CD4-positive, alpha-beta T cell treated with Interleukin-15 for 4 hours (primary cell): ENCODE measurements at places on chromosomes 7 and 10.

- DNase-seq: no peak
Observed at GRCh38 chr10:7984896-7985295, 69.6 kb upstream of the GATA3 start.

DNA sequence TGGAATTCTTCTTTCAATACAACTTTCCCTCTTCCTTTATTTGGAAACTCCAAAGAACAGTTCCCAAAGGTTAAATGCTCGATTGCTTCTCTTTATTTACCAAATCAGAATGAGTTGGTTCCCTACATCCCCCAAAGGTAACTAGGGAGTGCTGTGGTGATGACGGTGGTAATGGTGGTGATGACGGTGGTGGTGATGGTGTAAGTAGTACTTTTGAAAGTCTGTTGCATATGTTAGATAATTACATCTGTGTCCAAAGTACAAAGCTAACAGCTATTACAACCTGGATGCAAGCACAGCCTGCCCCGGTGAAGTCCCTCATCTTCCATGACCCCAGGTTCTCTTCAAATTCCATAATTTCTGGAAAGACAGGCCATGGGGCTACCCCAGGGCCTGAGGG lies 115.1 kb downstream of the TNS3 start:
- no peak for DNase-seq

DNA sequence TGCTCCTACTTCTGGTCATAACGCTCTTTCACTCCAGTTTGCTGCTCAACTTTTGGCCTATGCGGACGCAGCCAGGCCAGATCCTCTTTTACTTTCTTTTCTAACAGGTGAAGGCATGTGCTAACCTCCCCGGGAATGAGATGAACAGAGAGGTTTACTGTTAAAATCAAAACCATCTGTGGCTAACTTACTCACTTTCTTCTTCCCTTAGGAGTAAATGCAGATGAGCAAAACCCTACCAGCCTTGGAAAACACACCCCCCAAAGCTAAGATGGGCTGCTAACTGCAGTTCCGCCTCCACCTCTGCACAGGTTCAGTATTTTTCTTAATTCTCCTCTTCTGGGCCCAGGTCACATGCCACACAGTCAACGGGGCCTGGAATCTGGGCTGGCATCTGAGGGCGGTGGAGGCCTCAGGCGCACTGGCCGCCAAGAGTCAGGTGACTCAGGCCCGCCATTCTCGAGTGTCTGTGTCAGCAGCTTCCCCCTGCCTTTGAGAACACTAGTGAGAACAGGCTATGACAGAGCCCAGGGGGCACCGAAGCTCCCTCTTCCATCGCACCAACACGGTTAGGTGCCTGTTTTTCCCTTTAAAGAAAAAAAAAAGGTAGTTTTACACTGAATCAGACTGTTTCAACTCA lies 11.1 kb downstream of the FAM53B start:
- DNase-seq: peak; percentile 64

DNA sequence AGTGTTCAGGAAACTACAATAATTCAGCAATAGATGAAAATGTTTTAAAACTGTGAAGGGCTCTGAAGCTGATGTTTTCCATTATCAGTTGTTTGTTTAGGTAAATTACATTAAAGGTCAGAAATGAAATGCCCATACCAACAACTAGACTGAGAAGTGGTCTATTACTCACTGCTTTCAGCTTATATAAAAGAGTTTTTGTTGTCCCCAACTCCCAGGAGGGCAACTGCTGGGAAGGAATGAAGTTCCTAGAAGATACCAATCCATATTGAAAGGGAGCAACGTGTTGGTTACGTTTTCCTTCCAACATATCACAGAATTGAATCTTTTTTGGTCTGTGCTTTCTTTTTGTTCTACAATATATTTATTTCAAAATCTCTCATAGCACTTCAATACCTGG lies 330.6 kb upstream of the LRRN3 start:
- DNase-seq: no peak

DNA sequence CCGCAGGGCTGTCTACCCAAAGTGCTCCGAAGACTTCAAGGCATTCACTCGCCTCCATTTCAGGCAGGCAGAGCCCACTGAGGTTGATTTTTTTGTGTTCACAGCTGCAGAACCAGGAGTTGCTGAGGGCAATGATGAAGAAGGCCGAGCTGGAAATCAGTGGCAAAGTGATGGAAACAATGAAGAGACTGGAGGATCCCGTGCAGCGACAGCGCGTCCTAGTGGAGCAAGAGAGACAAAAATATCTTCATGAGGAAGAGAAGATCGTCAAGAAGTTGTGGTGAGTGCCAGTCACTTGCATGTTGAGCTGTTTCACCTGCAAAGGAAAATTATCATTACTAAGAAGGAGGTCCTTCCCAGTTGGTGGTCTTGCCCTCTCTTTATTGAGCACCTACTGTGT lies 210.5 kb downstream of the ARHGAP21 start:
- DNase-seq: no peak

DNA sequence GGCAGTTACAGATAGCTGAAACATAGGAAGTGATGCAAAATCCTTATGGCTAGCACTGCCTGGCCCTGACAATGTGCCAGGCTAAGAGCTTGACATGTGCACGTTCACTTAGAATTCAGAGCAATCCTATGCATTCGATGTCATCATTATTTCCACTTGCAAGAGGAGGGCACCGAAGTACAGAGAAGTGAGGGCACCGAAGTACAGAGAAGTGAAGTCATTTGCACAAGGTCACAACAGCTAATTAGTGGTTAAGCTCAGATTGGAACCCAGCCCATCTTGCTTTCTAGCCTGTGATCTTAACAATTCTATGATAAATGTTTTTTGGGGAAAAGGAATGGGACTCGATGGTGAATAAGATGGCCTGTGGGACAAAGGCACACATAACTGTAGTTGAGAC lies 73.4 kb downstream of the ARHGAP22 start:
- DNase-seq: no peak

- no peak for DNase-seq
Observed at GRCh38 chr10:51786016-51786683, 86.8 kb upstream of the CSTF2T start.

DNA sequence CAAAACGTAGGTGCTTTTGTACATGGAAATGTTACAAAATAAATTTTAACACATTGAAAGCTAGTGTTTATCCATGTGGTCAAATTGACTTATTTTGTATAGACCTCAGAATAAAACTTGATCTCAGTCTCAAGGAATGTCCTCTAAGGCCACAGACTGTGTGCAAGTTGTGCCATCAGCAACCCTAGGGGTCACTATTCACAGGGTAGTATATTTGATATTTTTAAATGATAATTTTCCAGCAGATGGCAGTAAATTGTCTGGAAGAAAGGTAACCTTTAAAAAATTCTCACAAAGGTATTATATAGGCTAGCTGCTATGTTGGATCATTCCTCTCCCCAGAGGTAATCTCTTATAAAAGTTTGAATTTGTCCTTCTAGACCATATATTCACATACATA lies 12.9 kb upstream of the SNX10 start:
- DNase-seq: peak; percentile 47
